ENCODE measurements at places on chromosomes 4 and X.

DNA sequence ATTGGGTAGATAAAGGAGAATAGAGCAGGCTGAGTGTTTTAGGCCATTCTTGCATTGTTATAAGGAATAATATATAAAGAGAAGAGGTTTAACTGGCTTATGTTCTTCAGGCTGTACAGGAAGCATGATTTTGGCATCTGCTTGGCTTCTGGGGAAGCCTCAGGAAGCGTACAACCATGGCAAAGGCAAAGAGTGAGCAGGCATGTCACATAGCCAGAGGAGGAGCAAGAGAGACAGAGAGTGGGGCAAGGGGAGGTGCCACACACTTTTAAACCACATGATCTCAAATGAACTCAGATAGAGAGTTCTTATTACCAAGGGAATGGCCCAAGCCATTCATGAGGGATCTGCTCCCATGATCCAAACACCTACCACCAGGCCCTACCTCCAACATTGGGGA is 4.4 kb upstream of the METTL14 start:
- no peak for DNase-seq

GRCh38 chr4:93409035-93409434 is 419.5 kb upstream of the ATOH1 start:
- no peak for DNase-seq

DNA sequence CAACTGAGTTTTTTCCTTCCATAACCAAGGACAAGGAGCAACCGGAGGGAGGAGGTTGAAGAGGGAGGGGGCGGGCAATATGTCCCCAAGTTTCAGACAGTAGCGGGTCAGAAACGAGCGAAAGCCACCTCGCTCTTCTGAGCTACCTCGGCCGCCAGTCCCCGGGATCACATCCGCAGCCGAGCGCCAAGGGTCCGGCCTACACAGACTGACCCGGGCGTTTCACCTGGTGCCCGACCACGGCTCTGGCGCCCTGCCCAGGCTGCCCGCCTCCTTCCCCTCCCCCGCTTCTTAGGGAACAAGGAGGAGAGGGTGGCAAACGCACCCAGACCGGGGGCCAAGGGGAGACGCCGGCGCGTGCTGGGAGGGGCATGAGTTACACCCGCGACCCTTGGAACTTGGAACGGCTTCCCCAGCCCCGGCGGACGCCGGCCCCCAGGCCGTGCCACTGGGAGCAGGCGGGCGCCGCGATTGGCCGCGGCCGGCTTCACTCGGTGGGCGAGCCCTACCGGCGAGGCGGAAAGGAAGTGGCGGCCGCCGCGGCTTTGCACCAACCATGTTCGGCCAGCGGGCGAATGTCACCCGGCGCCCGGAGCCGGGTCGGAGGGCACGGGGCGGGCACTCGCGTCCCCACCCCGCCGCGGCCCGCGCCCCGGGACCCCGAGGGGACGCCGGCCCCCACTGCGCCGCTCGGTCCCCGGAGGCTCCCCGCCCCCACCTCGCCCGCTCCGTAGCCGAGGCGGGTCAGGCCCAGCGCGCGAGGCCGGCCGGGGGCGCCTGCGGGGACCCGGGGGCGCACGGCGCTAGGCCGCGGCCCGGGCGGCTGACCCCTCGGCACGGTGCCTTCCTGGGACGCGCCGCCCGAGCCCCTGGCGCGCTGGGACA is 1.5 kb downstream of the IRF2 start:
- no peak for DNase-seq

- DNase-seq: no peak
These were observed 162.6 kb downstream of the MAB21L2 start for GRCh38 chr4:150744570-150744969.

DNA sequence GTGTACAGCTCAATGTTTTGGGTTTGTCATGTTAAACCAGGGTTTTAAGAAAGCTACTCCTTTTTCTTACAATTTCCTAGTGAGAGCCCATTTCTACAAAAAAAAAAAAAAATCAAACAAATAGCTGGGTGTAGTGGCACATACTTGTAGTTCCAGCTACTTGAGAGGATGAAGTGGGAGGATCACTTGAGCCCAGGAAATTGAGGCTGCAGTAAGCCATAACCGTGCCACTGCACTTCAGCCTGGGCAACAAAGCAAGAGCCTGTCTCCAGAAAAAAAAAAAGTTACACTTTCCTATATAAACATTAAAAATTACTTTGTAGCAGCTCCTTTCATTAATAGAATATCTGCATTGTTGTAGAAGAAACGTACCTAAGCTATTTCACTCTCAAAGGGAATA is 166.7 kb downstream of the HS6ST2 start:
- DNase-seq: no peak

- no peak for DNase-seq
These were observed 79.0 kb downstream of the KLHL8 start for GRCh38 chr4:87141428-87141827.

- DNase-seq: no peak
These were observed 460.9 kb downstream of the GABRG1 start for GRCh38 chr4:45663003-45663402.

DNA sequence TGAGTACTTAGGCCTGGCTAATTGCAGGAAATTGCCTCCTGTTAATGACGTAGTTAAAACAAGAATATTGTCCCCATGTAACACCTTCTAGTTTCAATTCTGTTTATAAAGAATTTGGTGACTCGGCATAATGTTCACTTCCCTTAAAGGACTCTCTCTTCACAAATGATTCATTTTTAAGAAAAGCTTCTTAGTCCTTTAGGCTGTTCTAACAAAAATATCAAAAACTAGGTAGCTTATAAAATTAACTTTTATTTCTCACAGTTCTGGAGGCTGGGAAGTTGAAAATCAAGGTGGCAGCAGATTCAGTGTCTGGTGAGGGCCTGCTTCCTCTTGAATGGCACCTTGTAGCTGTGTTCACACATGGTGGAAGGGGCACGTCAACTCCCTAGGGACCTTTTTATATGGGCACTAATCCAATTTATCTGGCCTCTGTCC is 23.8 kb downstream of the COL25A1 start:
- DNase-seq: no peak

- DNase-seq: no peak
These were observed 23.2 kb downstream of the HDX start for GRCh38 chrX:84479086-84479485.

- DNase-seq: no peak
These were observed 13.8 kb downstream of the ATP10D start for GRCh38 chr4:47498899-47499298.

DNA sequence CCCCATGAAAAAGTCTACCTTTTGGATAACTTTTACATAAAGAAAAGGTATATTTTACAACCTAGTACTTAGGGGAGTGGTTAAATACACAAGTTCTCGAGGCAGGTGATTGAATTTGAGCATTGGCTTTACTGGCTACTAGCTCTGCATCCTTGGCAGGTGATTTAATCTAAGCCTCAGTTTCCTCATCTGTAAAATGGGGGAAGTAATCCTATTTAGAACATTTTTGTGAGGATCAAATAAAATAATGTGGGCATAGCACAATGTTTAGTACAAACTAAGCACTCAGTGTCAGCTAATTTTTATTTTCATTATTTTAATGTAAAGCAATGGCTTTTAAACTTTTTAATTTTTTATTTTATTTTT is 102.9 kb downstream of the CEP135 start:
- no peak for DNase-seq

- DNase-seq: no peak
These were observed 9.0 kb downstream of the TCEAL3 start for GRCh38 chrX:103616676-103617186.

DNA sequence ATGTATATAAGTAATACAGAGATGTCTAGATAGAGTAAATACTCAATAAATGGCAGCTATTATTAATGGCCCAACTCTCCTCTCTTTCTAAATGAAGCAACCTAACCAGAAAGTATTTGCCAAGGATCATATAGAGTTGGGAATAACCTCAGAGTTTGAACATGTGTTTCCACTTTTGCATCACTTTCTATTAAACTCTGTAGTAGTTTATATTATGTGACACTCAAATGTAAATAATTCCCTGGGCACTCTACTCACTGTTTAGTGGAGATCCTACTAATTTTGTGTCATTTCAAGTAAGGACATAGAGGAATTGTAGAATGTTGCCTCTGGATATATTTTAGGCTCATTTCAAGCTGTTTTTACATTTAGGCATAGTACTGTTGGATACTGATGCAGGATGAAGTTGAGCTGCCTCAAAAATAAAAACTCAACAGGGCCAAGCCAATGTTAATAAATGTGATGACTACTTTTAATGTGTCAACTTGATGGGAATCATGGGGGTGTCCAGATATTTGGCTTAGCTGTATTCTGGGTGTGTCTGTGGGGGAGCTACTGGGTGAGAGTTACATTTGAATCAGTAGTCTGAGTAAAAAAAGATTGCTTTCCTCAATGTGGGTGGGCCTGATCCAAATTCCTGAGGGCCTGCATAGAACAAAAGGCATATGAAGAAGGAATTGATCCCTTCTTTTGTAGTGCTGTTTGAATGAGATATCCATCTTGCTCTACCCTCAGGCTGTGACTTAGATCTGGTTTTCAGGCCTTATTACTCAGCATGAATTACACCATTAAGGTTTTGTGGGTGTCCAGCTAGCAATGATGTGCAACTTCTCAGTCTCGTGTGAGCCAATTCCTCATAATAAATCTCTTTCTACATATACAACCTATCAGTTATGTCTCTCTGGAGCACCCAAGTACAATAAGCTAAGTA is 1368.2 kb downstream of the STIM2 start:
- DNase-seq: no peak

GRCh38 chrX:25976683-25977310 is 161.3 kb upstream of the MAGEB18 start:
- no peak for DNase-seq

DNA sequence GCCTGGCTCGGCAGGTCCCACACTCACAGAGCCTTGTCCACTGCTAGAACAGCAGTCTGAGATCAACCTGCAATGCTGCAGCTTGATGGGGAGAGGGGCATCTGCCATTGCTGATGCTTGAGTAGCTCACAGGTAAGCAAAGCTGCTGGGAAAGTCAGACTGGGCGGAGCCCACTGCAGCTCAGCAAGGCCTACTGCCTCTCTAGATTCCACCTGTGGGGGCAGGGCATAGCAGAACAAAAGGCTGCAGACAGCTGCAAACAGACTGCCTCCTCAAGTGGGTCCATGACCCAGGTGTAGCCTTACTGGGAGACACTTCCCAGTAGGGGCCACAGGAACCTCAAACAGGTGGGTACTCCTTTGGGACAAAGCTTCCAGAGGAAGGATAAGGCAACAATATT is 110.6 kb upstream of the ADAMTS3 start:
- no peak for DNase-seq

DNA sequence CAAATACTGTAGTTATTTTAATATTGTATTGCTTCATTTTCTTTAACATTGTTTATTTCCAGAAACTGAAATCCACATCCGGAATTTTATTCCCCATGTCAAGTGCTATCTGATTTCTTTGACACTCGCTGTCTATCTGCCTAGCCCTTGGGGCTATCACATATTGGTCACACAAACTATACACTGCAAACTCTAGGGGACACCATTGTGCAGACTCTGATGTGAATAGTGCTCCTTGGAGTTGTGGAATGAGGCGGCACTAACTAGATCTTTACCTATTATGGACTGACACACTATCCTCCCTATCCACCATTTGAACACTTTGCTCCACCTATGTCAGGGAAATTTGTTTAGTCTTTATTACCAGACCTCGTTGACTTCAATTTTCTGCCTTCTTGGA is 534.5 kb downstream of the GLUD2 start:
- no peak for DNase-seq

GRCh38 chr4:155600244-155600643 is 66.4 kb upstream of the GUCY1A1 start:
- no peak for DNase-seq

DNA sequence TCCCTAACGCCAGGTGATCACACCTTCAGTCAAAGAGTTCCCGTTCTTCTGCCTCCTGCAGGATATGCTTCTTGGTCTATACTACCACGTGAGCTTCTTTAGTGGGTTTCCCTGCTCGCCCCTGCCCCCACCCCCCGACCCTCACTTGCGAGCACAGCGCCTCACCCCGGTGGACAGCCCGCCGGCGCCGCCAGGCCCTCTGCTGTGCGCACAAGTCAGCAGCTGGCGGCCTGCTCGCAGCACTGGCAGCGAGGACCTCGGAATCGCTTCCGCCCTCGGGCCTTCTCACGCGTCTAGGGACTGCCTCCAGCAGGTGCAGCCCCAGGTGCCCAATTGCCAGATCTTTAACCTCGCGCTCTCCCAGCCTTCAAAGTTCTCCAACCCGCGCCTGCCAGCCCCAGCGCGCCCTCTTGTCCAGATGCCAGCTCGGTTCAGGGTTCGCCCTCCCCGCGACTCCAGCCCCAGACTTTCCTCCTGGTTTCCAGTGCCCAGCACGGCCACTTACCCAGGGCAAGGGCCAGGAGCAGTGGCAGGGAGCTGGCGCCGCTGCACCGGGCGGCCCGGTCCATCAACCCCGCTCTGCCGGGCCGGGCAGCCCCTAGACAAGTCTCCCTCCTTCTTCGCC is 454 bp downstream of the BTC start:
- no peak for DNase-seq

GRCh38 chr4:112523764-112524505 is 8.0 kb upstream of the NEUROG2 start:
- peak; percentile 58 for DNase-seq

GRCh38 chrX:150038315-150038714 is 100.0 kb upstream of the EOLA2 start:
- no peak for DNase-seq

DNA sequence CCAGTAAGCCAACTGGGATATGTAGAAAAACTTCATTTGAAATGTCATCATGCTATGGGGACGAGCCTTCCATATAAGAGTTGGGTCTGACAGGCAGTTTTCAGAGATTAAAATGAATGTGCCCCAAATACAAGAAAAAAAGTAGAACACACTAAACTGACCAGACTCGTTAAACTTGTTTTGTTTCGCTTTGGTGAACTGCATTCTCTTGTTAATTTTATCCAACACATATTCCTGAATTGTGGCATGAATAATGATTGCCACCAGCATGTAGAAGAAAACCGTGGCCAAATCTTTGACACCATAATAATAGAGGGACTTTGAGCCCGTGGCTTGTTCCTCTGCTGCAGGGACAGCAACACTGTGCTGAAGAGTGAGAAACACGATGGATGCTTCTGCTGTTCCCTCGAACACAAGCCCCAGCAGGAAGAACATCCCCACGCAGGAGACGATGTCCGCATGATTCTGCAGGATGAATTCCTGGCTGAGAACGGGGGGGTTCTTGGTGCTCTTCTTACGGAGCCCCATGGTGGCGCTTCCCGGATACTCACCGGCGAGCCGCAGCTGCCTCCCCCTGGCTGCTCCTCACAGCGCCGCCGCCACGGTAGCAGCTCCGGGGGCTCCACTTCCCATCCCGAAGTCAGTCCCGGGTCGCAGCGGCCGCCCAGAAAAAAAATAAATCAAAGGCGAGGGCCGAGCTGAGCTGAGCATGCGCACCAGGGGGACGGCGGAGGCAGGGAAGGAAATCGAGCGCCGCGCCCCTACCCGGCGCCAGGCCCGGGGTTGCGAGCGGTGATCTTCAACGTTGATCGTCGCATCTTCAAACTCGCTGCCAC is at the start of gene TRAM1L1:
Gene TRAM1L1, minus strand, starts transcription at position 711 of the 836 bp plus-strand sequence. Its CDS starts 183 bp downstream, at position 528.
- no peak for DNase-seq

DNA sequence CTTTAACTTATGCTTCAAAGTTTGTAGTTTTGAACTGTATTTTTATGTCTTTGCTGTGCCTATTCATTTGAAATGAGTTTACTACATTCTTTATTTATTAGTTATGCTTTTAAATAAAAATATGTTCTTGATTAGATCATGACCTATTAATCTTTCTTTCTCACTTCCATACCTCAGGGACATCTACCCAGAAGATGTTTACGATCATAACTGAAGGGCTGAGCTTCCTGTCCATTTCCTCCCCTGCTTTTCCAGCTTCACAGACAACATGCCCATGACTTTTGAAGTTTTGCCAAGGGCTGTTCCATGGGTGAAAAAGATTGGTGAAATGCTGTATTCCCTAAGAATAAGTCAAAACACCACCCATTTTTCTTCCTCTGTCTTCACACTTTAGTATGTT is 99.7 kb upstream of the DDIT4L start:
- DNase-seq: no peak

All from activated CD4-positive, alpha-beta T cell treated with anti-CD3 and anti-CD28 coated beads for 1 hour (primary cell).